ENCODE measurements at places on chromosomes 5 and 9. TPM values are rescaled to one million over a fixed set of nuclear protein-coding genes. Genes with fewer than 3 reads are reported as not detected.

GRCh38 chr9:110638381-110638954, 30.1 kb upstream of the MUSK start:
- no peak for DNase-seq

KCTD16 gene
- total RNA-seq = 0.14 TPM

GNPDA1 gene
- total RNA-seq = 30.0 TPM

DNA sequence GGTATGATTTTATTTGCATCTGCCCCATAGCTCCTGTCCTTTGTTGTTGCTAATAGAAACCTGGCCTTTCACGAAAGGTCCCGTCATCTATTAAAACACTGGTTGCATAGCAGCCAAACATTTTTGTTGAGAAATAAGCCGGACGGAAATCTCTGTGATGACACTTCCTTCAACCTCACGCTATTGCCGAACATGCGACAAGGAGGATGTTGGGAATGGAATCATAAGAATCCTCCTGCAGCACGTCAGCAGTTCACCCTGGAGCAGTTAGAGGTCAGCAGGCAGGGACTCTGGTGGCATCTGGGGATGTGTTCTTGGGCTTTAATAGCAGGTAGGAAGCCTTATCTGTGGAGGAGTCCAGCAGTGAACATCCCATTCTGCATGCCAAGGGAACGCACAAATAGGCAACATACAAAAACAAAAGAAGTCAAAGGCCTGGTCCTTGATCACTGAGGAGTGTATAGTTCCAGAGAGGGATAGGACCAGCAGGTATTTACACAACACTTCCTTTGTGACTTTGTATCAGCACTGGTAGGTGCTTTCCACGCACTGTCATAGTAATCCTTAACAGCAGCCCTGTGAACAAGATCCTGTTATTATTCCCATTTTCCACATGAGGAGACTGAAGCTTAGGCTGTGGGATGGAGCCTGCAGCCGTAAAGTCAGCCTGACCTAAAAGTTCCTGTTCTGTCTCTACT, 33.4 kb downstream of the ARHGAP26 start:
- no peak for DNase-seq

TNFAIP8 gene
- total RNA-seq = 21.6 TPM

ARHGEF37 gene
- 50.4 TPM for total RNA-seq

DNA sequence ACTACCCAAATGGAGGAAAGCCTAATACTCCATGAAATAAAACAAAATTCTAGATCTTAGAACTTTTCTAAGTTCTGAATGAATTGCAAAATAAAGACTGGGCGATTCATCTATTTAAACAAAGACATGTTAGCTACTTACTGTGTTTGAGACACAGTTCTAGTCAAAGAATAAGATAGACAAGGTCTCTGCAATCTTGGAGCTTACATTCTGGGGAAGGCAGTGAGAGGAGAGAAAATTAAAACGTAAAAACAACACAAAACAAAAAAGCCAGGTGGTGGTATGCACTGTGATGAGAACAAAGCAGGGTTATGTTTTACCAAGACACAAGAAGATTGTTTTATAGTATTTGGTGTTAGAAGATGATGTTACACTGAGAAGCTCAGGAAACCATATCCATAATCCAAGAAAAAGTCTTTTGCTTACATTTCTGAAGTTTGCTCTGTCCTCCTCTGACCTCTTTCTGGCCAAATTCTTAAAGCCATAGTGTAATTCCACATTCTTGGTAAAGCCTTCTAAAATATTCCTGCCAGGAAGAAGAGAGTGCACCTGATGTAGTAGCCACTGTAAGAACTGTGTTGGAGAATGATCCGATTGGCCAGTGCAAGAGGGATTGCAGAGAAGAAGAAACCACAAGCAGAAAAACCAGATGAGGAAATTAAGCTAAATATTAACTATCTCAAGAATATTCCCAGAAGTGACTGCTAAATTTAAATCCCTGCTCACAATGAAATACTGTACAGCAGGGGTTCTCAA, 218.4 kb downstream of the PCSK1 start:
- DNase-seq = no peak

DNA sequence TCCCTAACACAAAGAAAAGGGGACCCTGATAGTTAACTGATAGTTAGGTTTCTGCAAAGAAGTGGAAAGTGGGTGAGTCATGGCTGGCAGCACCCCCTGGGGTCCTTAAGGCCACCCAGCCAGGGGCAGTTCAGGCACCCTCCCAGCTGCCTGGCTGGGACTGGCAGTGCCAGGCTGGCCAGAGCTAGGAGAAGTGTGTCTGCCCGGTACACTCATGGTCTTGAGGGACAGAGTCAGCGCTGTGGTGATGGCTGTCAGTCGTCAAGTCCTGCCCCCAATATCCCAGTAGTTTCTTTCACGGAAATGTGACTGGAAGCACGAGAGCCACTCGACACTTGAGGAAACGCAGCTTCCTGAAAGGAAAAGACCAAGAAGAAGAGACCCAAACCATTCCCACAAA, 22.3 kb upstream of the CNOT6 start:
- no peak for DNase-seq

GLRA1 gene
- total RNA-seq = not detected

DNA sequence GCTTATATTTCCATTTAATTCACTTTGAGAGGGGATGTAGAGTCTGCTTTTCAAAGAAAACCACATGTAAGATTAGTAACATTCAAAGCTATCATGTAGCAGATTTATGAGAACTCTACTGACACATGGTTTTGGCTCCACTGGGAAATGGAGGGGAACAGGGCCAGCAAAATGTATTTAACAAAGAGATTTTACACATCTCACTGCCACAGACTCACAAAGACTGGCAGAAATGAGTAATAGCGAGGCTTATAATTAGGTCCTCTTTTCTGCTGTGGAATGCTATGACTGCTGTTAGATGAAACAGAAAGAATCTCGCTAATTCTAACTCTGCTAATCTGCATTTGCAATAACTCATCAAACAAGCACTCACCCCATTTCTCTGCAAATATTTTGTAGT, 4.5 kb downstream of the DAP start:
- DNase-seq = no peak

SPATA31D4 gene
- total RNA-seq = 0.51 TPM

- no peak for DNase-seq
These were observed 38.9 kb downstream of the CDH6 start for GRCh38 chr5:31232273-31232888.

GRCh38 chr9:14797435-14797834, 74.9 kb upstream of the CER1 start:
- no peak for DNase-seq

GRCh38 chr5:78858364-78858763, 126.7 kb downstream of the ARSB start:
- no peak for DNase-seq

DNA sequence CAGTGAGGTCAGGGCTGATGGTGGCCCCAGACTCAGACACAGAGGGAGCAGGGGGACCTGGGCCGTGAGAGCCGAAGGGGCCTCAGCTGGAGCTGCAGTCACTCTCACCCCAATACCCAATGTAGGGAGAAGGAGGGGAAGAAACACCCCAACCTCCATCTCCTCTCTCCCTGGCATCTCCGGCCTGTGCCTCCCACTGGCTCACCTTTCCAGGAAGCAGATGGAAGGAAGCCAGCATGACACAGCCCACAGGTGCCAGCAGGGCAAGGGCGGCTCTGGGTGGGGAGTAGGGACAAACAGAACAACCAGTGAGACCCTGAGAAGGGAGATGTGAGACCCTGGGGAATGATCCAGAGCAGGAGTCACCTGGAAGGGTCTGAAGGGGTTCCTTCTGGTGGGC, 3.0 kb upstream of the CRB2 start:
- DNase-seq = no peak

SYK gene
- 43.6 TPM for total RNA-seq

DNA sequence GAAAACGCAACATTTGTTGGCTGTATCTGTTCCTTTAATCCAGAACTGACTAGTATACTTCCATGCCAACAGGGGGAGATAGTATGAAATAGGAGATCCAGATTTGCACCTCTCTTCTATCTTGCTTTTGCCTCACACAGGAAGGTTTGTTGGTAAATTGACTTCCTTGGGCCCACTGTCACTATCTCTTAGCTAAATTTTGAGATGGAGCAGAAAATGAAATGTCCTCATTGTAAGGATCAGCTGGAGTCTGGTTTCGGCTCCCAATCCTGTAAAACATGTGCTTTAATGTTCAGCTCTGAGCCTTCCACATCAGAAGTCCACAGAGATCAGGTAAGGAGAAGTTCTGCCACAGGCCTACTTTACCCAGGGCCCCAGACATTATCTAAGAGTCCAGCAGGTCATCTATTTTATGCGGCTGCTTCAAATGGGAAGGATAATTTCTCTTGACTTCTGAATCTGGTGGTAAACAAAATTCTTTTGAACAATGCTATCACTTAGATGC, 176.8 kb downstream of the FER start:
- DNase-seq = no peak

DNA sequence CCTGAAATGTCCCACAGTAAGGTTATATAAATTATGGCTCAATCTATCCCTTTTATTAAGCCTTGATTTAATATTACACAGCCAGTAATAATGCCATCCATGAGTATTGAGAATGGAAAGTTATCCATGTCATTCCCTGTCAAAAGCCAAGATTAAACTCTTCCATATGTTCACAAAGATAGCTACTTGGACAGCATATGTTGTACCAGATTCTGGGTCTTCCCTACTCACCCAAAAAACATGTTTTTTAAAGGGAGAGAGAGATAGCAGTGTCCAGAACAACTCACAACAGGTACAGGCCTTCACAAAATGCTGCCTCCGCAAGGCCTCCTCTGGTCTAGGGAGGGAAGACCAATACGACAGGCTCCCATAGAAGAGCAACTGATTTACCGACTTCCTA, 15.4 kb downstream of the CDK5RAP2 start:
- no peak for DNase-seq

MEGF9 gene
- total RNA-seq = 25.3 TPM

ABCA2 gene
- total RNA-seq = 79.1 TPM

LRRC14B gene
- total RNA-seq = not detected

FCHO2 gene
- 18.8 TPM for total RNA-seq

LRRC70 gene
- total RNA-seq = 3.1 TPM

DNA sequence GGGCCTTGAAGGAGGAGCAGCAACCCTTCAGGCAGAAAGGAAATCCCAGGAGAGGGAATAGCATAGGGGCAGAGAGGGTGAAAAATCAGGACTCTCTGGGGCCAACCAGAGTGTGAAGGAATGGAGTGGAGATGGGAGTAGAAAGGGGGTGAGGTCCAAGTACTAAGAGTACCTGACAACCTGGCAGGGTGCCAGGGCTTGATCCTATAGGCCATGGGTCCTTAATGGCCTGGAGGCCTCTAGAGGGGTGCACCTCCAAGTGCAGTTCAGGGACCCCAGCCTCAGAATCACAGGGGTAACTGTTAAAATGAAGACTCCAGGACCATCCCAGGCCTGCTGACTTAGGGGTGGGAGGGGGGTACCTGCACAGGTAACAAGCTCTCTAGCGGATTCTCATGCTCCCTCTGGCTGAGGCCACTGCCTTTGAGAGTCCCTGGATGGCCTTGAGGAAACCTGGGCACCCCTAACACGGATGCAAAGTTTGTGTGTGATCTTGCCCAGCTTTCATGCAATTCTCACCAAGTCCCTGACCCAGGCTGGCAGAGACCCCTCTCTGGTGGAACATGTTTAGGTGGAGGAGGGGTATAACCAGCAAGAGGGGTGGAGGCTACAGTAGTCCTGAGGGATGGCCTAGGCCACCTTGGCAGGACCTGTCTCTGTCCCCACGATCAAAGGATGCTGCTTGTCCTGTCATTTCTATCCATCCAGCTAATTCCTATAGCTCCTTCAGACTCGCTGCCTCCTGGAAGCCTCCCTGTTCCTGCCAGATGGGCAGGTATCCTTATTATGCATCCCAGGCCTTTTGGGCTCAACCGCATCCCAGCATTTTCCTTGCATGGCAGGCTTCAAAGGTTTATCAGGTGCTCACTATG, 17.6 kb upstream of the CSF1R start:
- no peak for DNase-seq

DNA sequence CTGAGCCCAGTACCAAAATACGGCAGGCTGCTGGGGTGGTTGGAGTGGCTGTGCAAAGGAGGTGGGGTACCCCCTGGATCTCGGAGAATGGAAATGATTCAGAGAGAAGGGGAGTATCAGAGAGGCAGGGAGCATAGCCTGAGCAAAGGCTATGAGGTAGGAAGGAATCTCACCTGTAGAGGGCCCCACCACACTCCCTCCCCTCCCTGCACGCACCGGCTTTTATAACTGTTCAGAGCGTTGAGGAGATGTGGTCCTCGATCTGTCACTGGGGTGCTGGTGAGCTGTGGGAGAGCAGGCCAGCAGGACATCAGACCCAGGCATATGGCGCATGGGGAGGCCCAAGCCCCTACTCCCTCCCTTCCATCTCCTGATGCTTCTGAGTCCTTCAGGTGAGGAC, 13.2 kb downstream of the PHF19 start:
- DNase-seq = no peak

- no peak for DNase-seq
These were observed 259.8 kb downstream of the NDUFS4 start for GRCh38 chr5:53820119-53820801.

DNA sequence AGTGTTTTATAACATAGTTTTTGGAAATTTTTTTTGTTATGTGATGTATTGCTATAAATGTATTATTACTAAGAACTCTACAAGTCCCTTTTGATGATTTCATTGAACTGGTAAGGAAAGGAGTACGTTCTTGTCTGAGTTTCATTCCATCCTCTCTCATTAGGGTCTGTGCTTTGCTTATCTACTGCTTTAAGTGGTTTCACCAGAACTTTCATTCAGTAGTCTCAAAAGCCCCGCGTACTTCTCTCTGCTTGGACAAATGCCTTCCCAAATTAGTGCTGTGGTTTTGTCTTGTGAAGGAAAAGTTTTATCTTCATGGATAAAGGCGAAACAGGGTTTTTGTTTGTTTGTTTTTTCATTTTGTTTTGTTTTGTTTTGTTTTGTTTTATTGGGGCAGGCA, 469.8 kb upstream of the WWC1 start:
- DNase-seq = no peak

DNA sequence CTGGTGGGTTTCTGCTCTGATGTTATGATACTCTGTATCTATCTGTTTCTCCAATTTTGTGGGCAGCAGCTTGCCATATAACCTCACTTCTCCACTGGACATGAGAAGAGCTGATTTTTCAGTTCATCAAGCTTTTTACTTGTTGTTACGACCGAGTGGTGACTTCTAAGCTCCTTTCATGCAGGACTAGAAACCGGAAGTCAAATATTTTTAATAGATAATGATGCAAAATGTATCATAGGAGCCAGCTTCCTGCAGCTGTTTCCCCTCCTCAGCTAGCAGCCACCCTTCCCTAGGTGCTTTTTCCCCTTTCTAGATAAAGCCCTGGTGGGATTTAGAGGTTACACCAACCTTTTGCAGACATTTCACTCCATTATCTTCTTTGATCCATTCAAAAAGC, 17.0 kb upstream of the ADAM19 start:
- no peak for DNase-seq

- no peak for DNase-seq
These were observed 2.8 kb upstream of the FAM193B start for GRCh38 chr5:177557041-177557647.

PWWP2A gene
- total RNA-seq = 41.1 TPM

DNA sequence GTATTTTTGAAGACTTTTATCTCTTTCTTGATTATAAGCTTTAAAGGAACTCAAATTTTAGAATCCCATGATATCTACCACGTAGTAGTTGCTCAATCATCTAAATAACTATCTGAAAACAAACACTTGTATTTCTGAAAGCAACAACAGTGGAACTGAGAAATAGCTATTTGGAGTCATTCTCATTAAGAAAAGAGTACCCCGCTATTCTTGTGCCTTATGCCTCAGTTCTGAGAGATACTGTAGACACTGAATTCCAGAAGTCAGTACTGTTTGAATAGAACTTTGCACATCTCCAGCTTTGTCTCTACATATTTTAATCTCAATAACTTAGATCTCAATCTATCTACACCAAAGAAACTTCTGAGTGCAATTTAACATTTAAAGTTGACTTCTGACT, 11.4 kb downstream of the CHD1 start:
- no peak for DNase-seq
